Fibroblast of skin of back (primary cell): ENCODE measurements at places on chromosomes 4 and X.

GRCh38 chr4:178738026-178738425, 1295.8 kb upstream of the AGA start:
- DNase-seq: peak; percentile 2

DNA sequence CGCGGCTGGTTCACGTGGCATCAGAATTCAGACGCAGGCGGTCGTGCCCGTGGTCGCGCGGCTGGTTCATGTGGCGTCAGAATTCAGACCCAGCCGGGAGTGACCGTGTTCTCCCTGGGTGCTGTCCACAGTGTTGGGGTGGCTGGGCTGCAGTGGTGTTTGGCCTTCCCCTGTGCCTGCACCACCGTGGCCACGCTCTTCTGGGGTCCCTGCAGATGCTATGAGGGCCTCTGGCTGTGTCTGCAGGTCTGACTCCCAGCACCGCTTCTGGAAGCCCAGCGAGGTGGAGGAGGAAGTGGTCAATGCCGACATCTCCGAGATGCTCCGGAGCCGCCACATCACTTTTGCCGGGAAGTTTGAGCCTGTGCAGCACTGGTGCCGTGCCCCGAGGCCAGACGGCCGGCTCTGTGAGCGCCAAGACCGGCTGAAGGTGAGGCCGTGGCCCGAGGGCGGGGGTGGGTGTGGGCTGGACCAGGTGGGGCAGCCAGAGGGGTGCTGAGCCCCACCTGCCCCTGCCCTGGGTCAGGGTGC, 26.4 kb downstream of the NKX1-1 start:
- DNase-seq: no peak

GRCh38 chrX:44218465-44218864, 125.0 kb downstream of the EFHC2 start:
- DNase-seq: no peak

DNA sequence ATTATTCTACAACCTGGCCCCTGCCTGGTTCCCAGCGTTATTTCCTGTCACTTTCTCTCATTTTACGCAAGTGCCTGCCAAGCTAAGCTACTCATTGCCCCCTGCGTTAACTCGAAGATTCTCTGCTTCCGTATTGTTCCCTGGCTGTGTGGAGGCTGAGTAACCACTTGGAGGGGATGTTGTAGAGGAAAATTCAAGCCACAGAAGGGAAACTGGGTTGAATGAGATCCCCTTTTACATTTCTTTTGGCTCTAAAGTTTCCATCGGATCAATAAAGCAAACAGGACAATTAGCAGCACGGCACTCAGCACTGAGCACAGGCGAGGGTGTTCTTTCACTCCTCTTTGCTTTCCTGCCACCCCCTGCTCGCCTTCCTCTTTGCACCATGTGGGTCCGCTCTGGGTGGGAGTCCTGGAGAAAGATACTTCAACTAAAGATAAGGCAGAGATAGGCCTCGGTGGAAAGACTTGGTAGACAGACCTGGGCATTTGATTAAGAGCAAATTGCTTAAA, 4.2 kb upstream of the TMSB4X start:
- DNase-seq: peak; percentile 73

GRCh38 chrX:150688911-150689451, 4.2 kb upstream of the MTMR1 start:
- peak; percentile 96 for DNase-seq

DNA sequence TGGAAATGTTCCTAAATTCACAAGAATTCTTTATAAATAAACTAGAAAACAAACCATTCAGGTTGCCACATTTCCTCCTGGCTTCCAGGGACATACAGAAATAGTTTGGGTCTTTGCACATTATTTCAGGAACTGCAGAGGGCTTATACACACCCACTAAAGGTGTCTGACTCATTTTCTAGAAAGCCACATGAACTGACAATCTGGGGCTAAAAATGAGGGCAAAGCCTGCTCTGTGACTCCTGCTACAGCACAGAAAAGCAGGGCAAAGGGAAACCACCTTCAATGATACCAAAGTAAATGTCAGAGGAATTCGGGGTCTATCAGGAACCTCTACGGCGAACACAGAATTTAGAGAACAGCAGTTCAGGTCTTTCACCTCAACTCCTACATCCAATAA, 112.2 kb upstream of the MAP3K15 start:
- DNase-seq: peak; percentile 38

GRCh38 chr4:169485791-169486742, 126.3 kb downstream of the NEK1 start:
- DNase-seq: peak; percentile 67

DNA sequence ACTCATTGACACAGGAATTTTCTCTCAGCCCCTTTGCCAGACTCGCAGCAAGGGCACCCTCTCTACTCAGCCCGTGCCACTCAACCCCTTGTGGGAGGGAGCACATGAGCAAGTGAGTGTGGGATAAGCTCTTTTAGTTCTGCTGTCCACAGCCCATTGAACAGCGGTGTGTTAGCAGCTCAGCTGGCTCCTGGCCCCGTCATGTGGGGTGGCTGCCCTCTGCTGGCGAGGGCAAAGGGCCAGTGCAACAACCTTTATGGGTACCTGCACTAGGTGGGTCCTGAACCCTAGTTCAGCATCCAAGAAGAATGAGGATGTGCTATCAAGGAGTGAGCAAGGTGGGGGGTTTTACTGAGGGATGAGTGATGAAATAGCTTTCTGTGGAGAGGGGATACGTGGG, 85.0 kb upstream of the ZNF81 start:
- peak; percentile 10 for DNase-seq

- no peak for DNase-seq
Measured at GRCh38 chrX:98607739-98608138, 1724.0 kb downstream of the RPA4 start.

DNA sequence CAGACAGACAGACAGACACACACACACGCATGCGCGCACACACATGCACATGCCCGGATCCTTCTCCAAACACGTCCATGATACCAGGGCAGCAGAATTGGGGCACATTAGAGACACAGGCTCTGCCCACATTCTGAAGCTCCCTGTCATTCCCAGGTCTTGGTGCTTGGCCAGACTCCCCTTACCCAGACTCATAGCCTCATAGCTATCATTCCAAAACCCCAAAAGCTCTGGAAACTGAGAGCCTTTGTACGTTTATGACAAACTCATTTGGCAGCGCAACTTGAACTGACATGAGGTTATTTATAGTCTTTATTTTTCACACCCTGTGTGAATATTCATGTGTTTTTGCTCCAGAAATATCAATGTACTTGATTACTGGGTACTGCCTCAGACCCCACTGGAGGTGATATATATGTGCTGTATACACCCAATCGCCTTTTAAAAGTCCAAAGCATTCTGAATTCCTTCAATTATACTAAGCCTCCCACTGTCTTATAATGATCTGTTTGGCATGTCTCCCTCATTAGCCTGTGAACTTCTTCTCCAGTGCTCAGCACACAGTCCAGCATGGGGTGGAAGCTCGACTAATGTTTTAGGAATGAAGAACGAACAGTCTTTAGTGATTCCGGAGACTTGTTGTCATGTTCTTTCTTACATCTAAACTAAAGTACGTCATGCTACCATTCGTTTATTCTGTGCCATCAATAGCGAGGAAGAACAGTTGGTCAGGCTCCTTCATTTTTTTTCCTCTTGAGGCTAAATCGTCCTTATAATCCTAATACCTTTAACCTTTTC, 45.0 kb downstream of the RTL9 start:
- DNase-seq: peak; percentile 73
